ENCODE measurements at places on chromosomes 12 and 14.

- peak; percentile 52 for DNase-seq
Measured at GRCh38 chr12:70920251-70920851, at the start of gene PTPRR. PTPRR (minus strand) TSS chr12:70920738; CDS start chr12:70920390, 348 bp downstream.

DNA sequence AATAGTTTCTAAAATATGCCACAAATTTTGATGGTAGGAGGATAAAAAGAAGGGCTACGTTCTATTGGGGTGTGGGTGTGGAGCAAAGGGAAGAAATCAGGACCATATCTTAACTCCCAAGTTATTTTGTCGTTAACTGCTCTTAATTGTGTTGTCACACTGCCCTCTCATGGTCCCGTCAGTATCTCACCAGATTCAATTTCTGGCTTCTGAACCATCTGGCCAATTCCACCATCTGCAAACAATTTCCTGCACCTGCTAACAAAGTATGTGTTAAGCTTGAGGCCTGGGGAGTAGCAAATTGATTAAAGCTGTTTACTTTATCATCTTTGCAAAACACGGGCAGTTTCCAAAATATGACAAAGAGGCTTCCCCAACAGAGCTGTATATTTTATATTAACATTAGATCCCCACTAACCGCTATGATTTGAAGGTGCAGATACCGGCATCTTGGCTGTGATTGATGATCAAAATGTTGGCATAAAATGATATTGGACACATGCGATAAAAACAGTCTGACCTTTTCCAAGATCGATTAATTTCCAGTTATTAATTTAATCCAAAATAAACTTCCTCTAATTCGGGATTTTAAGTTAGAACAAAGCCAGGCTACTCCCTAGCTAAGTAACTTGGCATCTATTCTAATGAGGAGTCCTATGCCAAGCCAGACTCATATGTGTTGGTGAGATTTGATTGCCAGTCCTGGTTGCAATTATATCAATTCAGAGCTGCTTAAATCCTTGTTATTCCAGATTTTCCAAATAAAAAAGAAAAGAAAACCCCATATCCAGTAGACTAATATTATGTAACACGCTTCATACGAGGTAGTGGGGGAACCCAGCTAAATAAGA lies 6.9 kb upstream of the DNM1L start:
- DNase-seq, result peak; percentile 64

DNA sequence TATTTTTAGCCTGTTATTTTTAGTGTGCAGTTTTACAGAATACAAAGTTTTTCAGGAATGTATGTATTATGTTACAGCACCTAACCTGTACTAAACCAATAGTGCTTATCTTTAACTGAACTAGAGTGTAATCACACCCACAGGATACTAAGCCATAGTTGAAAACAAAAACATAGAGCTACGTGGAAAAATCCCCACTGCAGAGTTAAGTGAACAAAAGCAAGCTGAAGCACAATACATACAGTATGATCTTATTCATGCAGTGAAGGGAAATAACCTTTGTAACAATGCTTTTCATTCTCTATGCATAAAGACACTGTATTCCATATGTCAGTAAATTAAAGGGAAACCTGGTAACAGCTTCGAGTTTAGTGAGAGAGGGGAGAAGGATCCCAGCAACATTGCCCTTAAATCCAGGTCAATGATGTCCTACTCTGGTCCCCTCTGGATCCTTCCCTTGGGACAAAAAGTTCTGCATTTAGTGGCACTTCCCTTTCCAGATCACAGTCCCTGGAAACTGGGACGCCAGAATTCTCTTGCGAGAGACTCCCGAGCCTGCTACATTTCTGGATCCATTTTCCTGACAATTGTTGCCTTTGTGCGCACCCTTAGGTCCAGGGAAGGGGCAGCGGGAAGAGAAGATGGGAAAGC lies 121.3 kb upstream of the CCND2 start:
- DNase-seq, result no peak

DNA sequence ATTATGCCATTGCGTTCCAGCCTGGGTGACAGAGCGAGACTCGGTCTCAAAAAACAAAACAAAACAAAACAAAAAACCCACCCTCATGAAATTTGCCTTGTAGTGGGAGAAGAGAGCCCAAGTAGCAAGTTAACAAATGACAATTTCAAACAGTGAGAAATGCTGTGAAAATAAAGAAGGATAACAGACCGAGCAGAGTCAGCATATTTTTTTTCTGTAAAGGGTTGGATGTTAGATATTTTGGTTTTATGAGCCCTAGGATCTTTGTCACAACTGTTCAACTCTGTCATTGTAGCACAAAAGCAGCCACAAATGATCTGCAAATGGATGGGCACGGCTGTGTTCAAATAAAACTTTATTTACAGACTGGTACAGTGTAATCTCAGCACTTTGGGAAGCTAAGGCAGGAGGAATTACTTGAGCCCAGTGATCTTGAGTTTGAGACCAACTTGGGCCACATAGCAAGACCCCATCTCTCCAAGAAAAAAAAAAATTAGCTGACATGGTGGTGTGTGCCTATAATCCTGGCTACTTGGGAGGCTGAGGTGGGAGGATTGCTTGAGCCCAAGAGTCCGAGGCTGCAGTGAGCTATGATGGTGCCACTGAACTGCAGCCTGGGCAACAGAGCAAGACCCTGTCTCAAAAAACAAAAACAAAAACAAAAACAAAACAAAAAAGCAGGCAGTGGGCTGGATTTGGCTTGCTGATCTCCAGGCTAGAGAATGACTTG lies 117.1 kb downstream of the PTPN11 start:
- no peak for DNase-seq

DNA sequence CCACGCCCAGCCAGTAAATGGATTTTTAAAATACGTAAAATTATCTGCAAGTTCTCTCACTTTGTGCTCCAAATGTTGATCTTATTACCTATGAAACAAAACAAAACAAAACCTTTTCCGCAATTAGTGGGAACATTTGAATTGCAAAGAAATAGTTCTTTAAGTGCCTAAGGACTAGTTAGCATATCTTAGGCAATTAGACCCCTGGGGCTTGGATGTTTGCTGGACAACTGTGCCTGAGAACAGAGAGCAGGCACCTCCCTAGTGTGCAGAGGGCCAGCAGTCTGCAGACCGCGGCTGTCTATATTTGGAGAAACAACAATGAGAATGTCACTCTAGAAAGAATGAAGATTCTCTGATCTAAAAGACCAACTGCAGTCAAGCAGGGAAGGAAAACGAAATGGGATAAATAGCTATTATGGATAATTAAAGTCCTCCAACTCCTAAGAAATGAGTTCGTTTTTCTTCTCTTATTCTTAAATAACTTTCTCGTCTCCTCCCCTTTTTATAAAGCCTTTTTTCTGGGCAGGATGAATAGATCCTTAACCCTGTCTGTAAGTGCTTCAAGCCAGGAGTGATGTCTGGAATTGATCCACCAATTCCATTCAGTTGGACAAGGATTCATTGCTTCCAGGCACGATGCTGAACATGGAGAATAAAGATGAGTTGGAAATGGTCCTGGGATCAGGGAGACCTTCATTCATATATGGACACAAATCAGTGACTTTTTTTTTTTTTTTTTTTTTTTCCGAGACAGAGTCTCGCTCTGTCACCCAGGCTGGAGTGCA lies 16.2 kb downstream of the SLC17A8 start:
- DNase-seq, result no peak

DNA sequence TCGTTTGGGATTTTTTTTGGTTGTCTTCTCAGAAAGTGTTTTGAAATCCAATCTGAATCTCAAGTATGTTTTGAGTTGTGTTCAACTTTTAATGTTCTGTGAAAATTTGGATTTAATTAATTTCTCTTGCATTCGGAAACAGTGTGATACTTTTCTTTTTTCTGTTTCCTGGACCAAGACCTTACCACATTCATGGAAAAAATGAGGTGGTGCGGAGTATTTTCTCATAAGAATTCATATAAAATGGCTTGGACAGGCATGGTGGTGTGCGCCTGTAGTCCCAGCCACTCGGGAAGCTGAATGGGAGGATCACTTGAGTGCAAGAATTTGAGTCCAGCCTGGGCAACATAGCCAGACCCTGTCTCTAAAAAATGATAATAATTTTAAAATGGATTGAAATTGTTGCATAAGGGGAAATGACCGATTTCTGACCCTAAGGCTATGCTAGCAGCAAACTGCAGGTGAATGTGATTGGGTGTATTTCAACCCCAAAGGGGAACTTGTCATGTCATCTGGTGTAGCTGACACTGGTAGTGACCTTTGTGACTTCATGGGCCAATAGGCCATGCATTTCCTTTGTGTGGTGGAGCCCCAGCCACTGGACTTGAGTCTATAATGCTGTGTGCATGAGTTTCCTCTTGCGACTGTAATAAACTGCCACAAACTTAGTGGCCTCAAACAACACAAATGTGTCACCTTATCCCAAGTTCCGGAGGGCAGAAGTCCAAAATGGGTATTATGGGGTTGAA lies 123.5 kb upstream of the RFLNA start:
- DNase-seq, result no peak

DNA sequence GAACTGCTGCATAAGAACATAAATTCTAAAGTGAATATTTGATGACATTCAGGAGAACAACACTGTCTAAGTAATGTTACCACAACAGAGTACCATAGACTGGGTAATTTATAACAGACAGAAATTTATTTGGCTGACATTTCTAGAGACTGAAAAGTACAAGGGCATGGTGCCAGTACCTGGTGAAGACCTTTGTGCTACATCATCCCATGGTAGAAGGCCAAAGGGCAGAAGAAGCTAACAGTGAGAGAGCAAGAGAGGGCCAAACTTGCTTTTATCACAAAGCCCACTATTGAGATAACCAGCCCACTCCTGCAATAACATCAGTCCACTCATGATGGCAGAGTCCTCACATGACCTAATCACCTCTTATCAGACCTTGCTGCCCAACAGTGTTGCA lies 88.8 kb downstream of the FIGNL2 start:
- no peak for DNase-seq

DNA sequence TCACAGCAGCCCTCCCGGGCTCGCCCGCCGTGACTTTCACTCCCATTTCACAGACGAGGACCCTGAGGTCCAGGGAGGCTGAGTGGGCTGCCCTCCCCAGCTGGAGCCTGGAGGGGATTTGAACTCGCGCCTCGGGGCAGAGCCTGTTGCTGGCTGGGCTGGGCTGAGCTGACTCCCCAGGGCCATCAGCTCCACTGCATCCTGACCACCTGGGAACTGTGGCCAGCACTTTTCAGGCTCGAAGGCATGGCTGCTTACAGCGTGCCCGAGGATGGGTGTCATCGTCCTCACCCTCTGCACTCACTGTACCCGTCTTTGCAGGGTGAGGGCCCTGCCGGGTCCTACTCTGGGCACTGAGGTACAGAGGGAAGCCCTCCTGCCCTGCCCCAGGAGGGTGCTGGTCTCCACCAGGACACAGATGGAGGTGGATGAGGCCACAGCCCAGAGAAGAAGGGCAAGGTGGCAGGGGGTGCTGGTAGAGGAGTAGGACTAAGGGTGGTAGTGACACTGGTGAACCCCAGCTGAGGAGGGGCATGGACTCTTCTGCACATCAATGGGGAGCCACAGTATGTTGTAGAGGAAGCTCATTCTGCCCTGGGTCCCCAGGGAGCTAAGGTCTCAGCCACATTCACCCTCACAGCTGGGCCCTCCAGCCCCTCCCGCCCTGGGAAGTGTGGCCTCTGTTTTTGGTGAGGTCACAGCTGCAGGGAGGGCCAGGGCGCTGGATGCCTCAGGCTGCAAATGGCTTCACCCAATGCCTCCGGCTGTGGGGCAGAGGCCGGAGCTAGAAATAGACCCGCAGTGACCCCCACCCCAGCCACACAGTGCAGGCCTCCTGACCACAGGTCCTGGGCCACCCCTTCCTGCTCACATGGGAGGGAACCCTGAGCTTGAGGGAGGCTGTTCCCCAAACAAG lies 365.1 kb upstream of the SFSWAP start:
- no peak for DNase-seq

DNA sequence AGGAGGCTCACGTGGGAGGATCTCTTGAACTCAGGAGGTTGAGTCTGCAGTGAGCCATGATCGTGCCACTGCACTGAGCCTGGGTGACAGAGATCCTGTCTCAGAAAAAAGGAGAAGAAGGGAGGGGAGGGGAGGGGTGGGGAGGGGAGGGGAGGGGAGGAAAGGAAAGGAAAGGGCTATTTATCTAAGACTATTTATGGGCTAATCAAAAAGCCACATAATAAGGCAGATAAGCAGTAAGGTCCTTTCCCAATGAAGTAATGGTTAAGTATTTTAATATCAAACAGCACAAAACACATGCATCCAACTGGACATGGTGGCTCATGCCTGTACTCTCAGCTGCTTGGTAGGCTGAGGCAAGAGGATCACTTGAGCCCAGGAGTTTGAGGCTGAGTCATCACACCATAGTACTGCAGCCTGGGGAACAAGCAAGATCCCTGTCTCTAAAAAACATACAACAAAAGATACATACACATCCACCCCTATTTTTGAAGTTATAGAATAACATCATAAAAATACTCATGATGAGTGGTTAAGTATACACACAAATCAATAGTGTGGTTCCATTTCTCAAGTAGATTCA lies 9.7 kb downstream of the PAWR start:
- no peak for DNase-seq

- no peak for DNase-seq
Measured at GRCh38 chr14:96053248-96053599, 14.1 kb downstream of the C14orf132 start.
